ENCODE measurements at places on chromosomes 7 and 10.

DNA sequence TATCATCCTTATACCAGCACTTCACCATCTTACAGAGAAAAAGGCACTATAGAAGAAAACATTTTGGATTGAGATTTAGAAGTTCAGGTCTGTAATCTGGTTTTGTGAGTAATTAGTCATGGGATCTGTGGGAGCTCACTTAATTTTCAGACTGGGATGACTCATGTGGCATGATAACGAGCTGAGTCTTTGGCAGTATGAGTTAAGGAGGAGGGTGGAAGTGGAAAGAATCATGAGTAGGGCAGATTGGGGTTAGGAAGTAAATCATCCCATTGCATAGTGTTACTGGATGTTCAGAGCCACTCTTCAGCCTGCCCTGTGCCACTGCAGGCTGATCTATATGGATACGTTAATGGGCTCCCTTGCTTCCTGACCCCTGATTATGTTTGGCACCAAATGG lies 64.9 kb downstream of the ZNF92 start:
- DNase-seq, result no peak

- DNase-seq, result no peak
Observed at GRCh38 chr7:85119934-85120333, 66.9 kb downstream of the SEMA3D start.

- DNase-seq, result no peak
Observed at GRCh38 chr7:128878226-128879105, 15.8 kb downstream of the ATP6V1F start.

DNA sequence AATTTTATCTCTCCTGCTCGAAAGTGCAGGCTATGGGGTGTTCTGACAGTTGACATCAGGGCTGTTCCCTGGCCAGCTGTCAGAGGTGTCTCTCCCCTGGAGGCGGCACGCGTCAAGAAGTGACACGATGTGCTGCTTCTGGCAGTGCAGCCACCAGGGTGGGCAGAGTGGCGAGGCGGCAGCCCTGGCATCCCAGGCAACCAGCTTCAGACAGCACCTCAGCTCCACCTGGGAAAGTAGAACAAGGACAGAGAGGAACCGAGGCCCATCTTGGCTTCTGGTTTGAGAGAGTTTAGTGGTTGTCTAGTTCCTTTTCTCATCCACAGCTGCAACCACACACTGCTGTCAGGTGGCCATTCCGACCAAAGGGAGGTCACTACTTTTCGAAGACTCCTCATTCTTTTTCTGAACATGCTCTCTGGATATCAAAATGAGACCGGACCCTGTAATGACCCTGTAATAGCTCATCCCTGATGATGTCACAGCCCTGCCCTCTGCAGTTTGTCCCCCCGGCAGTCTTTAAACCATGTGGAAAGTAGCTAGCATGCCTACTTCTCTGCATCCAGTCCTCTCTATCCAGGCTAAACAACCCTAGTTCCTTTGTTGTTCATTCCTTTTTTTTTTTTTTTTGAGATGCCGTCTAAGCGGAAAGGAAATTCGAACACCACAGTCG lies 381.0 kb upstream of the NRP1 start:
- no peak for DNase-seq

- DNase-seq, result no peak
Observed at GRCh38 chr7:70190281-70190680, 592.0 kb downstream of the AUTS2 start.

- DNase-seq, result peak; percentile 66
Observed at GRCh38 chr10:15370856-15371701, at the start of gene FAM171A1. Gene FAM171A1 (minus strand): TSS chr10:15371289. CDS start chr10:15371052, 237 bp downstream.

- peak; percentile 61 for DNase-seq
Observed at GRCh38 chr7:4682621-4683042, 537 bp downstream of the FOXK1 start.

DNA sequence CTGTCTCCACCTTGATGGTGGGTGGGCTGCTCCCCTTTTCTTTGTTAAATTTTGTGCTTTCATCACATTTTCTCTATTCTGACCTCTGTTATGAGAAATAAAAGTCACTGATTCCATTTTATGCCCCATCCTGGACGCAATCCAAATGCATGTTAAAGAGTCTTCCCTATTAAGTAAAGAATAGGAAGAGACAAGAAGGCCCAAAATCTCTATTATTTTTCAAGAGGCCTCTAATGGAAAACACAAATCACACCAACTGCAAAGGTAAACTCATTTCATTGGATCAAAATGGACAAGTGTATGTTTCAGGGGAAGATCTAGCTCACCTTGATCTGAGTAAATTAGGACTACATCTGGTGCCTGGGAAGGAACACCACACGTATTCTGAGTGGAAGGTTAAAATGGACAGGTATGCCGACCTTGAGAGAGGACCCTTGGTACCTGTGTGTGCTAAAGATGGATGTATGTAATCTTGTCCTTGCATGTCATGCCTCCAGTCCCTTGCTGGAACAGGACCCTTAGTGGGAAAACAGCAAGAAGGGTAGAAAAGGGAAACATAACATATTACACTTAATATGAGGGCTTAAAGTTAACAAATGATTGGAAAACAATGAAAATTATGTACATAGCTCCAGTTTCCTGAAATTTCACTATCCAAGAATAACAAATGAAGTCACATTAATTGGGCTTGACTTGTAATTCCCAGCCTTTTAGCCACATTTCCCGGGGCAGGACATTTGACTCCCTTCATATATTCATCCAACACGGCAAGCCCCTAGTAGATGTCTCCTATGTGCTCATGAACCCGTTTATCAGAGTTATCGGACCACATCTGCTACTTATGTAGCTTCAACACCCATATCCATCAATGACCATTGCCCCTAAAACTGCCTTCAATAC lies 7.6 kb downstream of the IFIT2 start:
- no peak for DNase-seq

GRCh38 chr7:512541-513311 lies 6.9 kb downstream of the PDGFA start:
- DNase-seq, result no peak

DNA sequence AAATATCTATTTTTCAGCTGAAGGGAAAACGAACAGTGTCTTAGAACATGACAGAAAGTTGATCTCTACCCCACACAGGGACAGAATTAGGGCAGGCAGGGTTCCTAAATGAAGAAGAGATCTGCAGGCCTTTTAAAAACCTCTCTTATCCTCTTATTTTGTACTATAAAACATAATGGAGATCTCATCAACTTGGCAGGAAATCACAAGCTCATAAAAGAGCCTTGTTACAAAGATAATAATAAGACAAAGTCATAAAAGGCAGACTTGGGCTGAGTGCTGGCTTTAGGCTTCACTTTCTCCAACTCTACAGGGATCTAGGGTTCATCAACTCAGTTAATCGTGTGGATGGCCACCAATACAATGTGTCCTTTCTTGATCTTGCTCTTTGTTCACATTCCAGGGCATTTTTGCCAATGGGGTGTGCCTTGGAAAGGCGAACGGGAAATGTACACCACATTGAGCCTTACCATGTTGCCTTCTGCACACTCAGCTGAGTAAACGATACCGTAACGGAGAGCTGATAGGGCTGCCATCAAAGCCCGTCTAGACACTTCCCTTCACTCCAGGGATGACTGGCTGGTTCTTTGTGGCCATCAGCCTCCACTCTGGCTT lies 7.1 kb upstream of the TEX36 start:
- DNase-seq, result no peak

DNA sequence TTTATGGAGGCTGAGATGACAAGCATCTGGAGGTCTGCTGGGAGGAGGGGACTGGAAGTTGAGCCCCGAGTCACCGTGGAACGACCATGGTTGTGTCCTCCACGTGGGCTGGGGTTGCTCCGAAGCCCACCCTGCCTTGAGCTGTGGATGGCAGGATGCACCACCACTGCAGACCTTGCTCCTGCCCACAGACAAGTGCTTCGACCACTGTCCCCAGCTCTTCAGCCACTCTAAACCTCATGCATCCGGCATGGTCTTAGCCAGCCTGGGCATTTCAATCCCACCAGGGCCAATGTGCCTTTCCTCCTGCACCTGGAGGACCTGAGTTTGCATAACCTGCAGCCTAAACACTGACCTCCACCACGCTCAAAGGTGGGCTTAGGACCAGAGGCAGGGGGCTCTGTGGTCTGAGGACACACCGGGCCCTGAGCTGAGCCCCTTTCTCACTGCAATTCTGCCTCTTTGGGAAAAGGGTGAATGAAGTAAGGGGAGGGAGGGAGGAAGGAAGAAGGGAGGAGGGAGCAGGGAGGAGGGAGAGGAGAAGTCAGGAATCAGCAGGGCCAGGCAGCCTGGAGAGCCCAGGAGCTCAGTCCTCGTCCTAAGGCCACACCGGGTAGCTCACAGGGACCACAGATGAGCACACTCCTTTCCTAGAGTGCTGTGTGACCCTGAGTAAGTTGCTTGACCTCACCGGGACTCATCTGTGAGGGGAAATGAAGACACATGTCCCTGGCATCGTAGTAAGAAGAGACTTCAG lies 44.8 kb upstream of the DNAAF5 start:
- no peak for DNase-seq

- no peak for DNase-seq
Observed at GRCh38 chr7:1422512-1423263, 36.6 kb downstream of the MICALL2 start.

DNA sequence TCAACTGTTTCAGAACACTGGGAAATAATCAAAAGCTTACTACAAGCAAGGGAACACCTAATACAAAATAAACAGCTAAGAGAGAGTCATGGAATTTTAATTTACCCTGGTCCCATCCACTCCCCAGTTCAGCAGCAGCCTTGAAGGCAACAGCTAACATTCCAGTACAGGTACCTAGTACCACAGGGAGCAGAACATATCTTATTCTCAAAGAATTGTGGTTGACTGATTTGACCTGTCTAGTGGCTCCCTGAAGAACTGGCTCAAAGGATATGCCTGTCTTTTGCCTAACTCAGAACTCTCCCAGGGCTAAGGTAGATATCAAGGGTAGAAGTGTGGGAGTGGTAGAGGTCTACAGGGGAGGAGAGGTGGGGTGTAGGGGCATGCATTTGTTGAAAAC lies 32.3 kb downstream of the SMURF1 start:
- no peak for DNase-seq

DNA sequence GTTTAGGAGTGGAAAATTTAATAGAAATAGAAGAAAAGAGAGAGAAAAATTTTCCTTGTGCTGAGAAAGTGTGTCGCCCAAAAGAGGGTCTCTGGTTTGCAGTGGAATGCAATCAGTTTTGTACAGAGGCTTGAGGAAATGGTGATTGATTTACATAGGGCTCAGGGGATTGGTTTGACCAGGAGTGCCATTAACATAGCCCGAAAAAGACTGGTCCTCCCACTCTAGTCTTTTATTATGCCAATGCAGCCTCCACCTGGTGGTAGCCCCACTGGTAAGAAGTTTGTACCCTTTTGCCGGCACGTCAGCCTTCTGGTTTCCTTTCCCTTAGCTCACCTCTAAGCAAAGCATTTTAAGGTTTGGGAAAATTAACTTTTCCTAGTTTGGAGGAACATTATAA lies 885.3 kb downstream of the XPNPEP1 start:
- no peak for DNase-seq

GRCh38 chr7:139345042-139345441 lies 3.9 kb downstream of the FMC1 start:
- no peak for DNase-seq

DNA sequence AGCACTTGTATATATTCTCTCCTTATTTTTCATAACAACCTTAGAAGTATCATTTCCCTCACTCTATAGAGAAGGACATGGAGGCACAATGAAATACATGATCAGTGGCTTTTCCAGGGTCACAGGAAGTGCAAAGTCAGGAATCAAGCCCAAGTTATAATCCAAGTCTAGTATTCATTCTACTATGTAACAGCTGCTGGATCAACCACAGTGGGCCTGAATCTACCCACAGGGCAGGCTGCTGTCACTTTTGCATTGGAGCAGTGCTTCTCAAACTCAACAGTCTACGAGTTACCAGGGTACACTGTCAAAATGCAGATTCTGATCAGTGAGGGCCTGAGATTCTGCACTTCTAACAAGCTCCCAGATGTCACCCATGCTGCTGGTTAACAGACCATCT lies 18.3 kb downstream of the ZDHHC16 start:
- DNase-seq, result no peak

DNA sequence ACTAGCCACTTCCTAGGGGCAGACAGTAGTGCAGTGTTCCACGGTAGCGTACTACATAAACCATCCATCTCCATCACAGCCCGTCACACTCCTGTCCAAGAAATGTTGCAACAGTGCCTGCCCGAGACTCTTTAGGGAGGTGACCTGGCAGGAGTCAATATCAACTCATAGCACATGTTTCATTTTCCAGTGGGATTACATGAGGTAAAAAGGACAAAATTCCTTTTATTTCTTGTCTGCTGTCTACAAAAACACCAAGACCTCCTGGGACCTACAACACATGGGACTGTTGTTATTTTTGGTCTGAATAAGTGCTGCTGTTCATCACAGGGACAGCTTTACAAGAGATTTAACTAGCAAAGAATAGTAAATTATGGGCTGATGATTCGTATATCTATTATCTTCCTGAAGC lies 99.9 kb downstream of the MPP7 start:
- no peak for DNase-seq

DNA sequence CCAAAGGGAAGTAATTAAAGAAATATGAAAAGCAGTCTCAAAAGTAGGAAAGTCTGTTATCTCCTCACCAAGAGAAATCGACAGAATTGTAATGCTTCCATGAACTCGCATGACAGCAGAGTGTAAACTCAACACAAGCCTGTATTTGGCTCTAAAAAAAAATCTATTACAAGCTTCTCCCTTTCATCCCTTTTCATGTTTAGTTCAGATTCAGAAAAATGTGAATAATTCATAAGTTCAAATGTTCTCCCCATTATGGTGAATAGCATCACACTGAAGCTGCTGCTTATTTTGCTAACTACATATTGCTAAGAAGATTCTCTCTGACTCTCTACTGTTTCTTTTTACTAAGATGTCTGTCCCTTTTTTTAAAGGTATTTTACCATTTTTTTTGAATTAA lies 910.3 kb upstream of the MBL2 start:
- DNase-seq, result no peak

DNA sequence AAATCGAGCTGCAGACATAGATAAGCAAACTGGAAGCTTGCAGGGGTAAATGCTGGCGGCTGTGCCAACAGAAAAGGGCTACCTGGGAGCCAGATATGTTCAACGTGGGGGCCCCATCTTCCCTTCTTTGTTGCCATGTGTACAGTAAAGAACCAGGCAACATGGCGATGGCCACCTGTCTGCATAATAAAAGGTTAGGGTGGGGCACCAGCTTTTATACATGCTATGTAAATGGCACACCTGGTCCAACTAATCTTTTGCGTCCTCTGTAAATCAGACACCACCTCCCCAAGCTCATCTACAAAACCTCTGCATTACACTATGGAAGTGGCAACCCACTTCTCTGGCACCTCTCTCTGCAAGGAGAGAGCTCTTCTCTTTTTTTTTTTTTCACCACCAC lies 13.9 kb downstream of the BUD31 start:
- no peak for DNase-seq

All from ACHN (cell line).